ENCODE measurements at places on chromosomes 3 and 15.

DNA sequence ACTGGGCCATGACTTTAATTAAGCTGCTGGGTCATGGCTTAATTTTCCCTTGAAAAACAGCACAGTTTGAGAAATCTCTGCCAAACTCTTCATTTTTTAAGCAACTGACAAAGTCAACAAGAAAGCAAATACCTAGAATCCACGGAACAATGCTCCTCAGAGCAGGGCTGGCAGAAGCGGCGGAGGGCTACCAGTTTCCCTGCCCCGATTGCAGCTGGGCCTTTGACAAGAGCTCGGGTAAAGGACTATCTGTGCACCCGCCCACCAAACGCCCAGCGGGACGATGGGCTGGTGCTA is 1.2 kb downstream of the GOLIM4 start:
- no peak for DNase-seq

DNA sequence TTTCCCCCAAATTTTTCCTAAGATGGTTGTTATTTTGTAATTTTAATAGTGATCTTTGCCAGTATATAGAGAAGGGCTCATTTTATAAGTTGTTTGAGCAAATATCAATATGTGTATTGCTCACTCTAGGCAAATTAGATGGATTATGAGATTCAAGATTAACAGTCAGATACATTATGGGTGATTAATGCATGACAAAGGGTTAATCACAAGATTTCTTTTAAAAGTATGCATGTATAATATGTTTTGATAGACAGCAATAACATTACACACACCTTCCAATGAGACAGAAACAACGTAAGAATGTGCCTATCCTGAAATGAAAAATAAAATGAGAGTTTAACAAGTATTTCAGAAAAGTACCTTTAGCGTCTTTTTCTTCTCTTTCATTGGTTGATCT is 547.6 kb upstream of the AGTR1 start:
- no peak for DNase-seq

GRCh38 chr3:145145461-145145860 is 1015.5 kb downstream of the PLOD2 start:
- no peak for DNase-seq

DNA sequence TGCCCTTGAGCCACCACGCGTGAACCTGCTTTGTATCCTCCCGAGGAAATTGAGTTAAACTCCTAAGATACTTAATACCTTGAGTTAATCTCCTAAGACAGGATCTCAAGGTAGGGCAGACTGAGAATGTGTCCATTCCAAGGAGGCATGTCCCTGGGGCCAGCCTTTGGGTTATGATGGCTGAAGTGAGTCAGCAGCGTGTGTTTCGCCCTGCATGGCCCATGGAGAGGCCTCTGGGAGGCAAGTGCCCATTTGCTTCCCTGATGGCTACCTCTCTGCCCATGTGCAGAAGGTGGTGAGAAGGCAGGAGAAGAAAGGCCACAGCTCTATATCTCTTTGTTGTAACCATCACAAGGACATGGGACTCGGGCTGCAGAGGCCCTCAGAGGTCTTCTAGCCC is 36.7 kb upstream of the LIMD1 start:
- no peak for DNase-seq

DNA sequence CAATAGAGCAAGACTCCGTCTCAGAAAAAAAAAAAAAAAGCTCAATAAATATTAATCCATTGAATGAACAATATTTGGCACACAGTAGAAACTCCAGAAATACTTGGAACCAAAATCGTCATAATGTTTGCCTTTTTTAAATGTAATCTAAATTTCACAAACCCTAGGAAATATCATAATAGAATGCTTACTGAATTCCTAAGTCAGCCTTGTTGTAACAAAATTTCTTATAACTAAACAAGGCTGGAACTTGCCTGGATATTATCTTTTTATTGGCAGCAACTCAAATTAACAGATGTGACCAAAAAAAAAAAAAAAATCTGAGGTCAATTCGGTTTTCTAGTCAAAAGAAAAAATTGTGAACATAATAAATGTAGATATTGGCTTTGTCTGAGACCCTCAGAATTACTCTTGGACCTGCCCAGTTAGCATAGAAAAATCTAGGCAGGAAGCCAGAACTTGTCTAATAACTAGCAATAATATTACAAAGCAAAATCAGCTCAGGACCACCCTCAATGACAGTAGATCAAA is 33.3 kb downstream of the GABPB1 start:
- DNase-seq: no peak

DNA sequence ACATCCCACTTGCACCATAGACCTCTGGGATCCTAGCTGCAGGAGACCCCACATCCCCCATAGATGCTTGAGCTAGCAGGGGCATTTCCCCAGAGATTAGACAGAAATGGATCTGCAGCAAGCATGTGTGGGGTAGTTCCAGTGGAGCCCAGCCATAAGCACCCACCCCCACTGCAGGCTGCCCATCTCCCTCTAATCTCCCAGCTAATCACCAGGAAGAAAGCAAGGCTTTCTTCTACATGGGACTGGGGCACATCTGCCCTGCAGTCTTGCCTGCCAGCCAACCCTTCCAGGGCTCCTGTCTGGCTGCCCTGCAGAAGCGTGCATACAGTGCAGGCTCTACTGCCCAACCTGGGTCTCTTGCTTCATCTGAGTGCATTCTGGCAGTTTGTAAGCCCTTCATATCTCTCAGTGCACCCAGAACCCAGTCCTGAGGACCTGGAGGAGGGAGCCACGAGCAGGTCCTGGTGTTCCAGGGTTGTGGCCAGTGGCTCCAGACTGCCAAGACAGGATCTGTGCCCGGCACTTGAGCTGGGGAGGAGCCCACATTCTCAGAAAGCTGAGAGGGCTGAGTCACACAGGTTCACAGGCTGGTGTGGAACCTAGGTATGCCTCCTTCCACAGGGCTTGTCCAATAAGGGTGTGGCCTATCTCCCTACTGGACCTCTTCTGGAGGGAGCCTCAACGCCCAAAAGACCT is 49.9 kb upstream of the IGSF11 start:
- DNase-seq: no peak

- no peak for DNase-seq
Observed at GRCh38 chr3:160911411-160911810, 155.4 kb downstream of the PPM1L start.

DNA sequence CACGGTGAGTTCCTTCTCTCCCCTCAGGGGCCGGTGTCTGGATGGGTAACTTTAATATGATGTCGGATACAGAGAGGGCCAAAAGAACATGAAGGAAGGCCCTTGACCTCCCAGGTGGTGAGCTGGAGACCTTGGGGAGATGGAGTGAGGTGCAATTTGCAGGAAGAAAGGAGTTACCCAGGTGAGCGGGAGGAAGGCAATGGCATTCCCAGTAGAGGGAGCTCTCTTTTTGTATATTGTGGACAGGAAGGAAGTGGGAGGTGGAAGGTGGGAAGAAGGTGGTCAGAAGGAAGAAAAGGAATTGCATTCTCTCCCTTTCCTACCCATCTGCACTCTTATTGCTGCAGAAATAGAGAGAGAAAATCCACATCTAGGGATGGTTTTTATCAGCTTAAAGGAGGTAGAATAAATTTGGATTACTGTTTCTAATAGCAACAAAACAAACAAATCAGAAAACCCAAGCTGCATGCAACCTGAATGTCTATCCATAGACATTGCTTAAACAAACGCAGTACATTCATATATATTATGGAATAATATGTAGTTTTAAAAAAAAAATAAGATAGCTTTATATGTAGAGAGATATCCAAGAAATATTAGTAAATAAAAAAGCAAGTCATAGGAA is 169.0 kb upstream of the TSC22D2 start:
- no peak for DNase-seq

DNA sequence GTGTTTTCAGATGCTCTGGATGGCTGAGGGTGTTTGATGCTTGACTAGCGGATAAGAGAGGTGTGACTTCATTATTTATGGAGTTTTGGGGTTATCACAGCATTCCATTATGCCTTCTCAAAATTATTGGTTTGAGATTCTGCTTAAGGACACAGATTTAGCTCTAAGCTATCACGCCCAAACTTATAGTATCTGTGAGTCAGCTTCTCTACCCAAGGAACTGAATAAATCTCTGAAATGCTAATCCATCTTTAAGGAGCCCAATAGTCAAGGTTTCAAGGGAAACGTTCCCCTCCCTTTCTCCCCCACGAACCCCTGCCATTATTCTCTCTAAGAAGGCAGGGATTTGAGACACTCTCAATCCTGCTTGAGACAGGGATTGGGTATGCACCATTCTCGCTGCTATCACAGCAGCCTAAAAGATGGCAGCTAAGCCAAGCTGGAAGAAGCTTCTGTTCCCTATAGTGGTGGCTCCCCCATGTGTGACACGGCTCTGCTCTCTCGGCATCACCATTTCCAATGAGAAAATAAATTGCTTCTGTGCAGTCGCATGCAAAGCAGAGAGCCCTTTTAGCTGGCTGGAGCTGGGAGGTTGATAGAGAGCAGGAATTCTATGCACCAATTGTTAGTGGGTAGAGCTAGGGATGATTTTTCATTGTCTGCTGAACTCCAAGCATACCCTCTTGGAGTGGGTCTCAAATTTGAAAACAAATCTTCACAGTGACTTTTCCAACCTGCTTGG is 151.1 kb downstream of the IL20RB start:
- DNase-seq: no peak

DNA sequence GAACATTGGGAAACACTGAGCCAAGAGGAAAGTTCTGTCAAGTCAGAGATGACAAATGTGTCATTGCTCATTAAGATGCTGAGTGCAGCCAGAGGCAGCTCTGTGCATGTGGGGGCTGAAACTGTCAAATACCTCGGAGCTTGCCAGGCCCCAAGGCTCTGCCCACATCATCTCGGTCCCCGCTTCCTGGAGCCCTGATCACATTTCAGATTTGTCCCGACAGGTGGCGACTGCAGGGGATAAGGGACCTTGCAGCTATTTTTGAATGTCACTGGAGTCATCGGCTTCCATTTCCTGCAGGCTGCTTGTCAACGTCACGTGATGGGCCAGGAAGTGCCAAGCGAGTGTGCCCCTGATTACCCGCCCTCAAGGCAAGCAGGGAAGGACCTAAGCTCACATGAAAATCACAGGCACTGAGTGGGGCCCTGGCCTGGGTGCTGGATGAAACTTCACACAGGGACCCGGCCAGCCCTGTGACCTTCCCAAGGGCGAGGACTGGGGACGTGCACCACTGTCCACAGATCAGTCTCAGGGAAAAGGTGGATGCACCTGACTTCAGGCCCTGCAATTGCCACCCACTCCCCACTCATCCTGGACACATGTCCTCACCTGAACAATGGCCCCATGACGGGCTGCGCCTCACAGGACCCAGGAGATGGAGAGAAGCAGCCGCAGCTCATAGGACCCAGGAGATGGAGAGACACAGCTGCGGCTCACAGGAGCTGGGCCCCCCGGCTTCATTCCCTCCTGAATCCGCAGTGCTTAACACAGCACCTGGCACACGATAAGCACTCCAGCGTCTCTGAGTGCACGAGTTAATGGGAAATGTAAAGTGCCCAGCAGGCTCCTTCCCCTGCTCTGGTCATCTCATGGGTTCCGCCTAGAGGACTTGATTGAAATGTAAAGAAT is 73.4 kb downstream of the NUP210 start:
- DNase-seq: peak; percentile 65

GRCh38 chr3:100169201-100169920 is 55.1 kb upstream of the FILIP1L start:
- DNase-seq: no peak

DNA sequence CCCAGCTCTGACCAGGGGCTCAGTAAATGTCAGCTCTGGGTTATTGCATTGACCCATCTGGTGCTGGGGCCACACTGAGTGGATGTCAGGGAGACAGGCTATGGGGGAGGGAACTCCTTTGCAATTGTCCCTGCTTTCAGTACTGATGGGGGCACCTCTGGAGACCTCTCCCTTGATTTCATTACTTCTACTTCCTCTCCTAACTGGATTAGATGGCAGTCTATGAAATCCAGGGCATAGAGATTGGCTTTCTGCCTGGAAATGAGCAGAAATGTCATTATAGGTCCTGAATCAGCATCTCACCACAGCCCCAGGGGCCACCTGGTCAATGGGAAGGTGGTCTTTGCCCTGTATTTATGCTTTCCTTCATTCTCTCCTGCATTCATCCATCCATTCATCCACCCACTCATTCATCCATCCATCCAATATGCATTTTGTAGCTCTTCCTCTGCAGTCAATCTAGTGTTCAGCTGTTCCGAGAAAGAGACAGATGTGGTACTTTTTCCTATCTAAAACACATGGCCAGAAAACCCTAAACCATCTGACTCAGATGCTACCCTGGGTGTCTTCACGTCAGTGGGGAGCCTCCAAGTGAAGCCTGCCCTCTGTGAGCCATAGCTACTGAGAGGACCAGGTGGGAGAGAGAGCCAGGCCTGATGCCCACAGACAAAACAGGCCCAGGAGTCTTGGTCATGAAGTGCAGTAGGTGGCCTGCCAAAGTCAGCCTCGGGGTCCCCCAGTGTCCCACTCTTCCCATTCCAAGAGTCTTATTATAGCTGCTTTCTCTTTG is 57.1 kb downstream of the CCDC33 start:
- no peak for DNase-seq

- no peak for DNase-seq
Observed at GRCh38 chr3:69235882-69236281, 113.5 kb upstream of the LMOD3 start.

DNA sequence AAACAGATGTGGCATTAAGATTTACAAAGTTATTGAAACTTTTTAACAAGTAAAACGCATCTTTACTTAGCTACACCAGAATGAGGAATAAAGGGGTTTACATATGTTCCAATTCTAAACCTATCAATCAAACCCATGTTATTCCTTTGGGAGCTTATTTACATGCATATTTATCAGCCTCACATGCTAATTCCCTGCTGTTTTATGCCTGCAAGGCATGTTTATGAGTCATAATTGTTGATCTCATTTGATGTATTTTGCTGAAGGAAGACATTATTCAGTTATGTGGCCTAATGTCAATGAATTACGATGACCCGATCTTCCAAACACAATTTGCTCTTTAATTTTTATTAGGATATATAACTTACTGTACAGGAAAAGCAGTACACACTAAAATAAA is 272.9 kb downstream of the TBC1D5 start:
- DNase-seq: no peak

- no peak for DNase-seq
Observed at GRCh38 chr3:141250828-141251227, 19.2 kb downstream of the PXYLP1 start.

DNA sequence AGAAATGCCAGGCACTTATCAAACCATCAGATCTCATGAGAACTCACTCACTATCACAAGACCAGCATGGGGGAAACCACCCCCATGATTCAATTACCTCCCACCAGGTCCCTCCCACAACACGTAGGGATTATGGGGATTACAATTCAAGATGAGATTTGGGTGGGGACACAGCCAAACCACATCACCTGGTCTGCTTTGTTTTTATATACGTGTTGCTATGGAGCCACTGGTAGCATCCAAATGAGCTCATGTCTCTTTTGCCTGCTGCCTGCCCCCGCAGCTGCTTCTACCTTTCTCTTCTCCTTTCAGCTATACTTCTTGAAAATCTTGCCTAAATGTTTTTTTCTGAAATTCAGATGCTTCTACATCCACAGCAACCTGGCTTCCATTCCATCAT is 26.8 kb upstream of the PCOLCE2 start:
- no peak for DNase-seq

GRCh38 chr3:59388555-59389270 is 338.9 kb upstream of the CFAP20DC start:
- no peak for DNase-seq

GRCh38 chr15:52303093-52303772 is 7.6 kb upstream of the MYO5C start:
- no peak for DNase-seq

GRCh38 chr15:64026591-64026990 is 19.7 kb downstream of the DAPK2 start:
- no peak for DNase-seq
